ENCODE measurements at places on chromosomes 2 and 18. TPM values are rescaled to one million over a fixed set of nuclear protein-coding genes. Genes with fewer than 3 reads are reported as not detected.

- DNase-seq = no peak
Observed at GRCh38 chr18:10289951-10290637, 164.3 kb upstream of the APCDD1 start.

DNA sequence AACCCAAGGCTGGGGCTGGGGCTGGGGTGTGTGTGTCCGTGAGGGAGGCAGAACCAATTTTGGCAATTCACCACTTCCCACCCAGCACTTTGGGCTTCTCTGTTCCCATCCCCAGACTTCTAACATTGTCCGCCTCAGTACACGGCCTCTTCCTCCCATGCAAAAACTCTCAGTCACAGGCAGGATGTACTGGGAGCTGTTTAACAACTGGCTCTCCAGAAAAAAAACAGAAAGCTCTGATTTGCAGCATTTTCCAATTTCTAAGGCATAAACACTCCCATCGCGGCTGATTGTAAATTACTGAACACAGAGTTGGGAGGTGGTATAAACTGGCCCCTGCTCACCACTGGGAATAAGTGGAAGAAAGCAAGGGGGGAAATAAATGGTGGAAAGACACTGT is 73.1 kb upstream of the MAP4K3 start:
- no peak for DNase-seq

GRCh38 chr2:101790857-101791256 is 93.3 kb downstream of the MAP4K4 start:
- DNase-seq = no peak

DNA sequence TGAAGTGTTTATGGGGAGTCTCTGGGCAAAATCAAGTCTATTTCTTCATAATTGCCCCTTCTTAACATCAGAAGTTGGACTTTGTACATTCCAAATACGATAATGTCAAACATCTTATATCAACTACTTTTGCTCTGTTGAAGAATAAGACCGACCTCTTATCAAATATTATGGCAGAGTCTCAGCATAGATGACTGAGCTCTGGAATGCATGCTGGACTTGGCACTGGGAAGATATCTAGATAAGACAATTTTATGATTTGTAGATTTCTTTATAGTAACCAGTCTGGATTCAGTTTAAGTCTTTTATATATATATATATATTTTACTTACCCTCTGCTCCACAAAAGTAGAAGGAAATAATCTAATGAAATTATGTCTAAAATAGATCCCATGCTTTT is 8.2 kb downstream of the APLF start:
- no peak for DNase-seq

Gene DLX1
- total RNA-seq = 0.17 TPM

Gene INHA
- not detected for total RNA-seq

Measured in left colon (tissue), 2 donors.